ENCODE measurements at places on chromosomes 1 and 21.

GRCh38 chr1:239997515-239998311 is 94.0 kb upstream of the FMN2 start:
- H3K36me3 ChIP-seq, result no peaks in the 10 kb centered on the region
- no peak overlapping the region for H3K27ac ChIP-seq
- peak overlapping the region; percentile 14 for H3K4me3 ChIP-seq
- no peaks in the 10 kb centered on the region for H3K4me1 ChIP-seq
- no peak for DNase-seq

DNA sequence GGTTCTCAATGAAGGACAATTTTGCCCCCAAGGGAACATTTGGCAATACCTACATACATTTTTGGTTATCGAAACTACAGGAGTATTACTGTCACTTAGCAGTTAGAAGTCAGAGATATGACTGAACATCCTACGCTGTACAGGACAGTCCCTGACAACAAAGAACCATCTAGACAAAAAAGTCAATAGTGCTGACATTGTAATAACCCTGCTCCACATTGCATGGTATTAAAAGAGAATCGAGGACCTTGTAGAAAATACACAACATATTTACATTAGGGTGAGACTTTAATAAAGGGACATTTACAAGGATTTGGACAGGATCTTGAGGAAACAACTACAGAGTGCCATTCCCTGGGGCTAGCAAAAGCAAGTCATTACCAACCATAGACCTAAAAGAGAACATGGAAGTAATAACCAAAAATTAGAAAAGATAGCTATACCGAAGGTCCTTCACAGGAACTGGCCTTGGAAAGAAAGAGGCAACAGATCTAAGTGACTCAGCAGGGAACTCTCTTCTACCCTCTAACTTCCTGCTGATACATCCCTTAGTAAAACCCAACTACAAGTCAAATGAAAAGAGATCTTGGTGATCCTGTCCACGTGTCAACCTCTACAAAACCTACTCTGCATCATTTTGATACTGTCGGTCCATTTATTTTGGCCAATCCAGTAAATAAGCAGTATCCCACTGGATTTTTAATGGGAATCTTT is 40.2 kb downstream of the ANGPTL3 start:
- DNase-seq, result no peak
- no peak overlapping the region for H3K27ac ChIP-seq
- no peak overlapping the region for H3K4me3 ChIP-seq
- peaks cover 11% of the 10 kb centered on the region for H3K36me3 ChIP-seq
- H3K4me1 ChIP-seq, result no peaks in the 10 kb centered on the region
- H3K27me3 ChIP-seq, result no peaks in the 10 kb centered on the region

GRCh38 chr1:109186733-109187086 is 27.0 kb upstream of the SARS1 start:
- H3K4me1 ChIP-seq, result peaks cover 30% of the 10 kb centered on the region
- no peak overlapping the region for H3K4me3 ChIP-seq
- H3K27me3 ChIP-seq, result no peaks in the 10 kb centered on the region

- peaks cover 33% of the 10 kb centered on the region for H3K4me1 ChIP-seq
- H3K27me3 ChIP-seq, result no peaks in the 10 kb centered on the region
- peak overlapping the region; percentile 66 for H3K4me3 ChIP-seq
- no peaks in the 10 kb centered on the region for H3K36me3 ChIP-seq
- no peak for DNase-seq
- H3K27ac ChIP-seq, result peak overlapping the region; percentile 95
Observed at GRCh38 chr21:16421007-16421406, 691.2 kb downstream of the USP25 start.

DNA sequence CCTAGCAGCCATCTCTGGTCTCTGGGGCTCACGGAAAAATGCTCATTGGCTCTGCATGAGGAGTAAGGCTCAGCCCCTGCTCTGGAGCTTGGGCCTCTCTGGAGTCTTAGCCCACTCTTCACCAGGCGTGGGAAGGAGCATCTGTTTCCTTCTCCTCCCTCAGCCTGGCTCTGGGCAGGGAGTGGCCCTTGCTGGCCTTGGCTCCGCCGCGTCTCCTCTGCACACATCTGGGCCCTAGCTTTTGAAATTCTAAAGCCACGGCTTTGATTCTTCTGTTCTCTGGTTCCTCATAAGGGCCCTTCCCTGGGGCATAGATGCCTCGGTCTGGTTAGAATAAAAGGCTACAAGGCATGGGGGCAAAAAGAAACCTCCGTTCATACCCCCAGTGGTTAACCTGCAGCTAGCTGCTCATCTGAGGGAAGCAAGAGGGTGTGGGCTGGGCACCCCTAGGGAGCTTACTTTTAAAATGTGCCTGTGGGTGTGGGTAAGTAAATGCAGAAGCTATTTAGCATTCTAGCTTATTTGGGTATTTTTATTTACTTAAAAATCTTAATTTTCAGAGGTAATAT is 145.6 kb downstream of the CAMTA1 start:
- no peak overlapping the region for H3K4me3 ChIP-seq
- H3K27ac ChIP-seq, result no peak overlapping the region
- DNase-seq, result no peak
- H3K4me1 ChIP-seq, result no peaks in the 10 kb centered on the region

DNA sequence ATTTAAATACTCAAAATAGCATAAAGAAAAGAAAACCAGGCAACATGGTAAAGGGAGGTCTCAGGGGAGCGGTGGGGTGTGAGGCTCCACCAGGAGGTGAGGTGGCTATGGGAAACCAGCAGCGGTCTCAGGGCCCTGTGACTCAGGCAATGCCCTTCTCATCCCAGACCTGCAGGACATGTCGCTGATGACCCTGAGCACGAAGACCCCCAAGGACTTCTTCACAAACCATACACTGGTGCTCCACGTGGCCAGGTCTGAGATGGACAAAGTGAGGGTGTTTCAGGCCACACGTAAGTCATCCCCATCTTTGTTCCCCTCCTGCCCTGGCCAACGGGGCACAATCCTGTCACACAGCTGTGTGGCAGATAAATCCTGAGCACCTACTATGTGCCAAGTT is 31.5 kb downstream of the PADI4 start:
- no peaks in the 10 kb centered on the region for H3K4me1 ChIP-seq
- H3K4me3 ChIP-seq, result no peak overlapping the region
- no peak overlapping the region for H3K27ac ChIP-seq

DNA sequence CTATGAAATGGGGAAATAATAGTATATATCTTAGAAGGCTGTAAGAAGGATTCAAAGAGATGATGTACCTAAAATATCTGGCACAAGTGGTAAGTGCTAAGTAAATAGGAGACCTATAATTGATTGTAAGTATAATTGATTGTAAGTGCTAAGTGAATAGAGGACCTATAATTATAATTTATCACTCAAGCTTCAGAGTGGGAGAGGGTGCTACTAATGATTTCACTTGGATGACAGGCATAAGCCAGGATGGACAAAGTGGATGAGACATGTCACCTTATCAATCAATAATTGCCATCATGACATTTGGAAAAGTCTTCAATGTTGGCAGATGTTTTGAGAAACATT is 11.2 kb downstream of the RCAN1 start:
- no peak for DNase-seq
- H3K27ac ChIP-seq, result no peak overlapping the region
- no peaks in the 10 kb centered on the region for H3K27me3 ChIP-seq
- no peaks in the 10 kb centered on the region for H3K36me3 ChIP-seq
- H3K4me1 ChIP-seq, result no peaks in the 10 kb centered on the region

- H3K4me1 ChIP-seq, result peaks cover 29% of the 10 kb centered on the region
- peak overlapping the region; percentile 63 for H3K4me3 ChIP-seq
- H3K27me3 ChIP-seq, result no peaks in the 10 kb centered on the region
- H3K36me3 ChIP-seq, result peaks cover 4% of the 10 kb centered on the region
- H3K27ac ChIP-seq, result peak overlapping the region; percentile 95
Observed at GRCh38 chr1:155254714-155255242, 505 bp downstream of the ENTREP3 start.

DNA sequence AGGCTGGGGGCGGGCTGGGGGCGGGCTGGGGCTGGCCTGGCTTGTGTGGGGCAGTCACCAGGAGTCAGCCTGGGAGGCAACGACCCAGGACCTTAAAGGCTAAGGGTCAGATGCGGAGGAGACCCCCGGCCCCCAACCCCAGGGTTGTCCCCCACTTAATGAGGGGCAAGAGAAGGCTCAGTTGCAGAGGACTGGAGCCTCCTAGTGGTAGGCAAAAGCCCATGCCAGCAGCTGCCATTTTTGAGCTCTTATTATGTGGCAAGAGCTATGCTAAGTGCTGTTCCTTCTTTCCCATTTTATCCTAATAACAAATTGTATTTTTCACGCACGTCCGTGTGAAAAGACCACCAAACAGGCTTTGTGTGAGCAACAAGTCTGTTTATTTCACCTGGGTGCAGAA is 8.0 kb downstream of the KIAA1614 start:
- DNase-seq, result no peak
- H3K4me3 ChIP-seq, result no peak overlapping the region

- H3K27me3 ChIP-seq, result no peaks in the 10 kb centered on the region
- peaks cover 28% of the 10 kb centered on the region for H3K4me1 ChIP-seq
- peak overlapping the region; percentile 78 for H3K4me3 ChIP-seq
- no peaks in the 10 kb centered on the region for H3K36me3 ChIP-seq
- peak; percentile 33 for DNase-seq
Observed at GRCh38 chr1:23343221-23344110, 618 bp downstream of the HNRNPR start.

- no peak overlapping the region for H3K27ac ChIP-seq
- H3K36me3 ChIP-seq, result no peaks in the 10 kb centered on the region
- no peak overlapping the region for H3K4me3 ChIP-seq
Observed at GRCh38 chr1:208437401-208437800, 193.2 kb upstream of the PLXNA2 start.

GRCh38 chr1:183273300-183273699 is 87.2 kb downstream of the LAMC2 start:
- H3K27ac ChIP-seq, result no peak overlapping the region
- no peaks in the 10 kb centered on the region for H3K36me3 ChIP-seq
- DNase-seq, result no peak
- H3K27me3 ChIP-seq, result no peaks in the 10 kb centered on the region
- no peak overlapping the region for H3K4me3 ChIP-seq

- DNase-seq, result no peak
- no peaks in the 10 kb centered on the region for H3K27me3 ChIP-seq
- H3K27ac ChIP-seq, result peak overlapping the region; percentile 37
- H3K36me3 ChIP-seq, result no peaks in the 10 kb centered on the region
Observed at GRCh38 chr1:111629190-111629954, 9.8 kb downstream of the RAP1A start.

- no peak overlapping the region for H3K27ac ChIP-seq
- no peak for DNase-seq
- H3K4me3 ChIP-seq, result no peak overlapping the region
- no peaks in the 10 kb centered on the region for H3K27me3 ChIP-seq
- peaks cover 41% of the 10 kb centered on the region for H3K4me1 ChIP-seq
- H3K36me3 ChIP-seq, result no peaks in the 10 kb centered on the region
Observed at GRCh38 chr21:37407719-37408420, 41.3 kb downstream of the DYRK1A start.

GRCh38 chr1:236421022-236421421 is 26.9 kb downstream of the EDARADD start:
- H3K27me3 ChIP-seq, result no peaks in the 10 kb centered on the region
- H3K4me3 ChIP-seq, result no peak overlapping the region
- H3K36me3 ChIP-seq, result no peaks in the 10 kb centered on the region
- H3K27ac ChIP-seq, result no peak overlapping the region
- H3K4me1 ChIP-seq, result no peaks in the 10 kb centered on the region

DNA sequence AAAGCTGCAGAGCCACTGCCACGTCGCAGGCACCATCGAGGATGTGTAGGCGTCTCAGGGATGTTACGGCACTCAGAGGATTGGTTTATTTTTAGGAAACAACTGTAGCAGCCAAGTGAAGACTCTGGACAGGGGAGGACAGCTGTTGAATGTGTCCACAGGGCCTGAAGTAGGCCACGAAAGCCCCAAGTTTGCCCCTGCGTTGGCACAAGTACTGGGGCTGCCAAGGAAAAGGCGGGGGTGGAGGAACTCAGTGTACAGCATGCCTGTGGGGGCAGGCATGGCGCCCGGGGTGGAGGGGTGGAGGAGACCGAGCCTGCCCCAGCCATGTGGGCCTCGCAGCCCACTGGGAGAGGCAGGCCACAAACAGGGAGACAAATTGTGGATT is 89.7 kb downstream of the ADARB1 start:
- H3K4me1 ChIP-seq, result no peaks in the 10 kb centered on the region
- H3K27ac ChIP-seq, result no peak overlapping the region
- DNase-seq, result no peak
- H3K27me3 ChIP-seq, result no peaks in the 10 kb centered on the region
- no peak overlapping the region for H3K4me3 ChIP-seq
- H3K36me3 ChIP-seq, result no peaks in the 10 kb centered on the region

GRCh38 chr1:110636149-110636935 is 30.2 kb upstream of the KCNA2 start:
- H3K27me3 ChIP-seq, result no peaks in the 10 kb centered on the region
- no peak for DNase-seq
- no peak overlapping the region for H3K27ac ChIP-seq
- H3K4me1 ChIP-seq, result peaks cover 8% of the 10 kb centered on the region
- no peak overlapping the region for H3K4me3 ChIP-seq
- H3K36me3 ChIP-seq, result no peaks in the 10 kb centered on the region

GRCh38 chr1:31793086-31793485 is 22.7 kb downstream of the SPOCD1 start:
- no peaks in the 10 kb centered on the region for H3K27me3 ChIP-seq
- peaks cover 4% of the 10 kb centered on the region for H3K4me1 ChIP-seq
- H3K4me3 ChIP-seq, result no peak overlapping the region
- no peaks in the 10 kb centered on the region for H3K36me3 ChIP-seq

DNA sequence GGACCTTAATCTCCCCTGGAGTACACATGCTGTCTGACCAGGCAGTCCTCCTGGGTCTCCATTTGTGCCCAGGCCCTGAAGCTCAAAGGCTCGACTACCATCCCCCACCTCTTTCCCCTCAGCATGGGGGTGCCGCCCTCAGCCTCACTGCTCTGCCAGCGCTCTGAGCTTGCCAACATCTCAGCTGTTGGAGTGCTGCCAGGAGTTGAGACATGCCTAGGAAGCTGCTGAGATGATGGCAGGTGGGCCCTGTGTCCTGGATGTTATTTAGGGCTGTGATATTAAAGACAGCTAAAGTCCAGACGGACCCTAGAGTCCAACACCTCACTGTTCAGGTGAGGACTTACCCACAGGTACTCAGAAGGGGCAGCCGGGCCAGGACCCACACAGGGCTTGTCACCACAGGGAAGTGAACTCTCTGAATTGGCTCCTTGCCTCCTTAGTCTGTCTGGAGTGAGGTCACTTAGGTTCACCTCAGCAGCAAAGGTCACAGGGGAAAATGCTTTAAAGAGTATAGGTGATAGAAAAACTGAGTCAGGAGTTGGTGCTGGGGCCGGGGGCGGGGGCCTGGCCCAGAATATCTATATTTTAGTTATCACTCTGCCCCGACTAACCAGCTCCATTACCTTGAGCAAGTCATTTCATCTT is 19.7 kb upstream of the KCNC4 start:
- H3K27ac ChIP-seq, result no peak overlapping the region
- H3K4me3 ChIP-seq, result no peak overlapping the region
- no peaks in the 10 kb centered on the region for H3K27me3 ChIP-seq
- H3K4me1 ChIP-seq, result no peaks in the 10 kb centered on the region
- DNase-seq, result peak; percentile 73

DNA sequence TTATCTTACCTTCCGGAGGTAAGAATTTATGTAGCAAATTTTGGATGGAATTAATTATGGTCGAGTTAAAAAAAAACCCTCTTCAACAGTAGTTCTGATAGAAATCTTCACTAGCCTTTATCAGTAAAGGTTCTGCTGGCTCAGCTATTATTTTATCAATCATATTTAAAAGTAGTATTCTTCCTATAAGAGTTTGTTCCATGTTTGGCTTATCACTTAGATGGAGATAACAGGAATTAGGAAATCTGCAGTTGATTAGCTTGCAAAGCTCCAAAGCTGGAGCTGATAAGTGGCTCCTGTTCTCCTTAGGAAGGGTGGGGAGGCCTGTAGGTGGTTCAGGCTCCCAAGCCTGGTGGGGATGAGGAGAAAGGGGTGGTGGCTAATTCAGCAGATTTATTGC is 31.5 kb upstream of the DUSP10 start:
- no peak overlapping the region for H3K4me3 ChIP-seq
- no peaks in the 10 kb centered on the region for H3K4me1 ChIP-seq
- no peaks in the 10 kb centered on the region for H3K36me3 ChIP-seq
- no peaks in the 10 kb centered on the region for H3K27me3 ChIP-seq
- no peak overlapping the region for H3K27ac ChIP-seq
- DNase-seq, result no peak

Measured in thyroid gland (tissue), 4 donors.